Kidney capillary endothelial cell (primary cell): ENCODE measurements at places on chromosomes 1 and 21.

DNA sequence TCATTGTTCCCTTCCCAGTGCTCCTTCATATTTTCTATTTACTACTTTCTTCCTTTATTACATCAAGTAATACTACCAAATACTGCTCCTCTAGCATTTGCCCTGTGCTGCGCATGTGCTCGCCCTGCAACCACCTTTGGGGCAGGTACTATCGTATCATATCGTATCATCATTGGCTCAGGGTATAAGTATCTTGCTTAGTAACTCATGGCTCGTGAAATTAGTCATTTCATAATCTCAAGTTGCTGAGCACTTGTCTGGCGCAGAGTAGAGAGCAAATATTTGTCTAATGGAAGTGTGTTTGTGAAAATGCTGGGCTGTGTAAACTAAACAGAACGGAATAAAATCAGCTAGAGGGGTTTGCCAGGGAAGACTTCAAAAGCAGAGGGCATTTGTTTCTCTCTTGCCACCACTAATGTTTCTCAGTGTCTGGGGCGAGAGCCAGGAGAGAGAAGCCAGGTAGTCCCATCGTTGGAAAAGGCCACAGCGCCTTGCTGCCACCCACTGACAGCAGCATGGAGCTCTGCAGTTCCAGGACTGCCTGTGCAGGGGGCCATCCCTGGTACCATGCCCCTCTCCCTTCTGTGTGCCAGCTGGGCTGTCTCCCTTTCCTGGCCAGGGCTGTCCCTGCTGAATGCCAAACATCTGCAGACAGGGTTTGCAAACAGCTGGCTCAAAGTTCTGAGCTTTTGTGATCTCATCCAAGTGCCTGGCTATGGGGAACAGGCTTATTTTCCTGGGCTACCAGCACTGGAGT is 20.0 kb upstream of the CPT2 start:
- no peak for DNase-seq

DNA sequence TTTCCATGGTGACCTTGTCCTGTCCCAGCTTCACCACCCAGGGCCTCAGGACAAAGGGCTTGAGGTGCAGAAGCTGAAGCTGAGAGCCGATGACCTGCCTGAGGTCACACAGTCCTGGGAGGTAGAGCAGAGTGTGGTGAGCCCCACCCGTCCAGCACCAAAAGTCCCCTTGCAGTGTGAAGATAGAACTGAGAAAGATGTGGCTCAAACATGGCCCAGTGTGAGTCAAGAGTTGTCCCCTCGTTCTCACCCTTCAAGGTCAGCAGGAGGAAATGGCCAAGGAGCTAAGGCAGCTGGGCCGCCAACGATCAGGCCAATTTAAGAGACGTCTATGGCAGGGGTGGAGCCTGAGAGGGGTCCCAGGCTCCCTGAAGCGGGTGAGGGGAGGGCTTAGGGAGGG is 157.5 kb upstream of the KLHDC7A start:
- DNase-seq: no peak

GRCh38 chr1:19750101-19750881 is 49.4 kb downstream of the TMCO4 start:
- peak; percentile 80 for DNase-seq

DNA sequence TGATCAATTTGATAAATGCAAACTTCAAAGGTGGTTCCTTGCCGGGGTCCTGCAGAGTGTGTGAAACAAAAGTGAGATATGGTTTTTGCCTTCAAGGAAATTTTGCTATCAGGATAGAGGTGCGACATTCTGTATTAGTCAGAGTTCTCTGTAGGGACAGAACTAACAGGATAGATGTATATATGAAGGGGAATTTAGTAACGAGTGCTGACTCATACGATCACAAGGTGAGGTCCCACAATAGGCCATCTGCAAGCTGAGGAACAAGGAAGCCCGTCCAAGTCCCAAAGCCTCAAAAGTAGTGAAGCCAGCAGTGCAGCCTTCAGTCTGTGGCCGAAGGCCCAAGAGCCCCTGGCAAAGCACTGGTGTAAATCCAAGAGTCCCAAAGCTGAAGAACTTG is 157.0 kb downstream of the RYR2 start:
- no peak for DNase-seq

DNA sequence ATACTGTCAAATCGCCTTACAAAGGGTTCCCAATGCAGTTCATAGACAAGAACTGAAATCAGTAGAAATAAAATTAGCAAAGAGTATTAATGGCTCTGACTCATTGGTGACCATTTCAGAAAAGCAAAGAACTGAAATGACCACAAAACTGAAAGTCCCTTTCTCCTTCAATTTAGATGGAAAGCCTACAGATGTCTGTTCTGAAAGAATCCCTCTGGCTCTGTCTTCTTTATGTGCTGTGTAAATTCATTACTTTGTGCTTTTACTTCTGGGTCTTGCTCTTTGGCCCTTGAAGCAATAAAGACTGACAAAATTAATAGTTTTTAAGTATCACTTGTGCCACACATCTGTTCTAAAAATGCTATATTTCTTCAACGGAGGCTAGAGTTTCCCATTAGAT is 62.7 kb upstream of the GPR89A start:
- DNase-seq: no peak

DNA sequence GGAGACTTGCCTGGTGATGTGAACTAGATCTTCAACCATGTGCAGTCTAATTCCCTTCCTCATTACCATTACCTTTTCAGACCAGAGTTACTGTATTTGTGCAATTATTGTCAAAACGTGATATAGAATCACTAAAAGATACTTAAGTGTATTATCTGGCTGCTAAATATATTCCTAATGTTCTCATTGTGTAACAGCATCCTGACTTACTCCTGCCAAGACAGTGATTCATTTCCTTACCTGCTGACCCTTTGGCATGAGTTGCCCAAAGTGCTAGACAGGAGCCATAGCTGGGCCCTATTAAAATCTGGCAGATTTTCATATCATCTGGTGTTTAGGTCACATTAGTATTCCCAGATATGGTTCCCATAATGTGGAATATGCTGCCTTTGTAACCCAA is 598.3 kb upstream of the CAMK1G start:
- peak; percentile 79 for DNase-seq

GRCh38 chr1:58345215-58346035 is 201.1 kb downstream of the OMA1 start:
- no peak for DNase-seq

- DNase-seq: no peak
Observed at GRCh38 chr1:41025979-41026819, 4.7 kb upstream of the SLFNL1 start.

- DNase-seq: no peak
Observed at GRCh38 chr1:14944471-14944985, 209.0 kb upstream of the TMEM51 start.

DNA sequence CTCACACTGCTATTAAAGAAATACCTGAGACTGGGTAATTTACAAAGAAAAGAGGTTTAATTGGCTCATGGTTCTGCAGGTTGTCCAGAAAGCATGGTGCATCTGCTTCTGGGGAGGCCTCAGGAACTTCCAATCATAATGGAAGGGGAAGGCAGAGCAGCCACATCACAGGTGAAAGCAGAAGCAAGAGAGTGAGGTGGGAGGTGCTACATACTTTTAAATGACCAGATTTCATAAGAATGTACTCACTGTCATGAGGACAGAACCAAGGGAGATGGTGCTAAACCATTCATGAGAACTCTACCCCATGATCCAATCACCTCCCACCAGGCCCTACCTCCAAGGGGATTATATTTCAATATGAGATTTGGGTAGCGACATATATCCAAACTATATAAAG is 55.7 kb downstream of the MRPL39 start:
- no peak for DNase-seq

- DNase-seq: no peak
Observed at GRCh38 chr1:153174624-153175023, 23.9 kb upstream of the SPRR2G start.

DNA sequence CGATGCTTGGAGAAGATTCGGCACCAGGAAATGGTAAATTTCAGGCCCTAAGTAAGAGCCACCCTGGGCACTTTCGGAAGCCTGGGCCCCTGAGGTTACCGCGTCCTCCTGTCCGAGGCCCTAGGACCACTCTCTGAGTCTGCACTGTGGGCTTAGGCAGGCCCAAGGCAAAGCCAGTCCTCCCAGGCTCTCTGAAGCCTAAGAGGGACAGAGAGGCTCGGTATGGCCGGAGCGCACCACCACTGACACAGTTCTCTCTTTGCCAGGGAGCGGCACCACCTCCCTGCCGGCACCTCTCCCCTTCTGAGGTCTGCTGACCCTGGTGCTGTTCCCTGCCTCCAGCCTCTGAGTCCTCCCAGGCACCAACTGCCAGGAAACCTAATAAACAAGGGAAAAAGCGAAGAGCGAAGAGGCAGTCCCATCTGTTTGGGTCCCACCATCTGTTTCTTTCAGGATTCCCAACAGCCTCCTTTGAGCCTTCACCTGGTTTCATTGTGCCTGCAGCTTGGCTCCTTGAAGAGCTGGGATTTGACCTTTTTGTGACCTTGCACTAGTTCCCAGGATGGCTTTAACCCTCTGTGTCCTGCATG is 57.7 kb downstream of the VWA5B1 start:
- no peak for DNase-seq

- no peak for DNase-seq
Observed at GRCh38 chr1:57003398-57004139, 37.8 kb upstream of the C8B start.

DNA sequence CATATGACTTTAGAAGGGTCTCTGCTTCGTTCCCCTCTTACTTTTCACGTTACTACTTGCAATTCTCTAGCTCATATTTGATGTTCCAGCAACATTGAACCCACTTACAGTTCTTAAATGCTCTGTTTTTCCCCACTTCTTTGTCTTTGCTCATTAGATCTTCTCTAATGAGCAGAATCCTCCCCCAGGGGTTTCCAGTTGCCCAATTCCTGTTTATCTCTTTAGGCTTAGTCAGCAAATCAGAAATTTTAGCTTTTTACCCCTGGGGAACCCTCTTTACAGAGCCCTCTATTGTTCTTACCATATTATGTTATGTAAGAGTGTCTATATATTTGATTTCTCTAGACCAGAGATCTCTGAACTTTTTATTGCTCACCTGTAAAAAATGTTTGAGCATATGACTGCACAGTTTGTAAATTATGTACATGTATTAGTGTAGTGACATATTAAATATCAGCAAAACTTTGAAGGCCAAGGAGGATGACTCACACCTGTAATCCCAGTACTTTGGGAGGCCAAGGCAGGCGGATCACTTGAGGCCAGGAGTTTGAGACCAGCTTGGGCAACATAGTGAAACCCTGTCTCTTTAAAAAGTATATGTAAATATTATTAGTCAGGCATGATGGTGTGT is 71.4 kb downstream of the FNBP1L start:
- no peak for DNase-seq

DNA sequence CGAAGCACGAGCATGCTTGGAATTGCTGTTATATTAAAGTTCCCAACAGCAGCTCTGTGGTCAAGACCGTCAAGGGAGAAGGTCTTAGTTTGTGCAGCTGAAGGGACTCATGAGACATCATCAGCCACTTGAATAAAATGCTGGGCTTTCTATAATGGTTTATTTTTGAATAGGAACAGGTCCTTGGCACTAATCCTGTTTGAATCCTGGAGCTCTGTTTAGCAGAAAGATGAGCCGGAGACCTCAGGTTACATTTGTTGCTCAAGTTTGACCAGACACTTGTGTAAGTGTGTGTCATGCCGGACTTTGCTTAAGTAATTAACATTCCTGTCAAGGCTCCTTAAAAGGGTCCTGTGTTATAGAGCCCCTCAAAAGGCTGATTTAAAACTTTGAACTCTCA is 186.5 kb downstream of the ROR1 start:
- no peak for DNase-seq

DNA sequence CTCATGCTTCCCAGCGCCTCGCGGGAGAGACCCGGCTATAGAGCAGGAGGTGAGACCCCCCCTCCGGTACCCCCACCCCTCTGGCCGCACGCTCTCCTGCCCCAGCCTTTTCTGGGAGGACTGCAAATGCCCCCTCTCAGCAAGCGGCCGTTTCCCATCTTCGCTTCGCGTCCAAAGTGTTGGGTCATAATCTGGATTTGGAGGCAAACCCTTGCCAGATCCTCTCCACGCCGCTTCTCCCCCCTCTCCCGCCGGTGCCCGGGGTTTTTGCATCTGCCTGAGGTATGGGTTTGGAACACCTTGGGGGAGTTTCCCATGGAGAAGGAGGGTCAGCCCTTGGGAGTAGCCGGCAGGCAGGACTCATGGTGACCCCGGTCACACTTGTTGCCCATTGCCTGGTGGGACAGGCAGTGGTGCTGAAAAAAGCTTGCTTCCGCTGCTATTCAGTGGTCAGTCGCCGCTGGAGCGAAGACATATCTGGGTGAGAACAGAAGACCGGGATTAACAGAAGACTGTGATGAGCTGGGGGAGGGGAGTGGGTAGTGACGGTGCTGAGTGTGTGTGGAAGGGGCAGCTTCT is 935 bp downstream of the KCNK2 start:
- no peak for DNase-seq

DNA sequence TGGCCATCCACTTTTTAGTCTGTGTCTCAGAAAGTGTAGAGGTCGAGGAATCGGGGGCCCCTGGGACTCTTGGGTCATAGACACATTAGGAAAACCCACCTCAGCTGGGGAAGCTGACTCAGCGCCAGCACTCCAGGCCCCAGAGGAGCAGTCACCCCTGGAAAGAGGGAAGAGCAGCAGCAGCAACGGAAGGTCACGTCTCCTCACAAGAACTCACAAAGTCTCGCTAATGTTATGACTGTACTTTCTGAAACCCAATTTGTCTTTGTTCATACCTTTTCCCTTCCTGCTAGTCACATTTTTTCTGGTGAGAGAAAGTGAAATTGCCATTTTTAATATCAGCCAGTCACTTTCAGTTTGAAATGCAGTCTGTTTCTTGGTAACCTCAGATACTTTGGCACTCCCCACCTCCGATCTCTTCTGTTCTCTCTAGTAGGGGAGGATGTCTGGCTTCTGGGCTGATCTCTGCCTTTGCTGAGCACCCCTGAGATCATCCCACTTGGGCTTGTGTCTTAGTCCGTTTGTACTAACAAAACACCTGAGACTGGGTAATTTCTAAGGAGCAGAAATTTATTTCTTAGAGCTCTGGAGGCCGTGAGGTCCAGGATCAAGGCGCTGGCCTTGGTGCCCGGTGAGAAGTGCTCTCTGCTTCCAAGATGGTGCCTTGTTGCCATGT is 6.0 kb upstream of the NLRP3 start:
- DNase-seq: no peak

DNA sequence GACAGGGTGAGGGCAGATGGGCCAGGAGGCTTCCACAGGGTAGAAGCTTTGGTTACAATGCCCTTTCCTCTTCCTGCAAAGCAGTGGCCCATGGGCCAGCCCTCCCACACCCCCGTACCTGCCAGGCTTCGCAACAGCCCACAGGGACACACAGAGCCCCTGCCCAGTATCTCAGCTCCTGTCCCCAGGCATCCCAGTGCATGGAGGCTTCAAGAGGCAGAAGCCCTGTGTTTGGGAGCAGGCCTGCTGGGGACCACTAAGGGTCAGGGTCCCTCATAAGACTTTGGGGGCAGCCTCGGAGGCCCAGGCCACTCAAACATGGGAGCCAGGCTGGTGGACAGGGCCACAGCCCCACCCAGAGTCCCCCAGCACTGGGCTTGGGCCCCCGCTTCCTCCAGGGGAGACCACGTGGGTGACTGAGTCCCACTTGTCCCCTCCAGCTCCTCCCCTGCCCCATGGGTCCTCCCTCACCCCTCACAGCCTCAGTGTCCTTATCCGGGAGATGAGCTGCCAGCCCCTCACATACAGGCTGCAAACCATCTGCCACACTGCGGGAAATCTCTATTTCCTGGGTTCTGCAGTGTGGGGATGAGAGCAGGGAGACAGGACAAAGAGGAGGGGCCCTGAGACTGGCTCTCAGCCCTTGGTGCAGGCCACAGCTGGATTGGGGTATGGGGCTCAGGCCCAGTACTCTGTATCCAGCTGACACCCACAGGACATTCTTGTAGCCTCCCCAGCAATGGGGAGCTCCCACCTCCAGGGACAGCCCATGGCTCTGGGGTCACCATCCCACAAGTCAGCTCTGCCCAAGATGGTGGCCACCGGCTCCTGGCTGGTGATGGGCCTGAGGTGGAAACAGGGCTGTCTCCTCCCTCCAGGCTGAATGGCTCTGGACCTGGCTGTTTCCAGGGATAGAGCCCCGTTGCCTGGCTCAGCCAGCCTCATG is 50.7 kb downstream of the WNT9A start:
- DNase-seq: no peak
